ENCODE measurements at places on chromosomes 3 and 15.

DNA sequence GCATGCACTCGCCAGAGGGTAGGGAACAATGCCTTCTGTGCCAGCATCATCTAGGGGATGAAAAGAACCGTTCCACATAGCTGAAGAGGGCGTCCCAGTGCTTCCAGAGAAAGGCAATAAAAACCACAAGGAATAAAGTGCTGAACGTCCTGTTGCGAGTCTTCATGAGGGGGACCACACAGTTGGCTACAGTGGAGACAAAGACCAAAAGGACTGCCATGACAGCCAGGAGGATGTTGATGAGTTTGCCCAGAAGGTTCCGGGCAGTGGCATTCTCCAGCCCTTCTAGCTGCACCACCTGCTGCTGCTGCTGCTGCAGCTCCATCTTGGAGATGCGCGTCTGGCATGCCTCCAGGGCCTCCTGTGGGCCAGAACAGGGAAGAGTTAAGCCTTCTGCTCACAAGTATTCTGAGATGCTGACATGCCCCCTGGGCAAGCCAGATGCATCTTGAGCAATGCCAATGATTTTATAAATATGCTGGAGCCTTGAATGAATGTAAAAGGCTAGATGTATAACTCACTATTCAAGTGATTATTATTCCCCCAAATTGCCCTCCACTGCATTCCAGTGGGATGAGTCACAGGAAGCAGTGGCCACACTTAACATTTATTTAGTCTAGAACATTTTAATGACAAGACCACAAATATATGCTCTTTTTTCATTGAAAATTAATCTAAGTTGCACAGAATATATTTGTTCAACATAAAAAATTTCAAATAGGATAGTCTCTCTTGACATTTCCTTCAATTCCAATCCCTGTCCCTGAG lies 45.1 kb upstream of the PLXND1 start:
- no peak for DNase-seq

GRCh38 chr3:128590948-128591347 lies 59.7 kb downstream of the RPN1 start:
- no peak for DNase-seq

GRCh38 chr3:3209714-3210113 lies 30.2 kb upstream of the CRBN start:
- no peak for DNase-seq

GRCh38 chr3:10778492-10779292 lies 37.3 kb upstream of the SLC6A11 start:
- DNase-seq, result no peak

- no peak for DNase-seq
Measured at GRCh38 chr3:72299321-72299802, 514.4 kb upstream of the PROK2 start.

GRCh38 chr3:95815828-95816227 lies 998.6 kb upstream of the EPHA6 start:
- no peak for DNase-seq

- DNase-seq, result no peak
Measured at GRCh38 chr3:71031181-71031580, 552.3 kb downstream of the FOXP1 start.

- DNase-seq, result no peak
Measured at GRCh38 chr15:26867200-26868007, 542 bp downstream of the GABRA5 start.

DNA sequence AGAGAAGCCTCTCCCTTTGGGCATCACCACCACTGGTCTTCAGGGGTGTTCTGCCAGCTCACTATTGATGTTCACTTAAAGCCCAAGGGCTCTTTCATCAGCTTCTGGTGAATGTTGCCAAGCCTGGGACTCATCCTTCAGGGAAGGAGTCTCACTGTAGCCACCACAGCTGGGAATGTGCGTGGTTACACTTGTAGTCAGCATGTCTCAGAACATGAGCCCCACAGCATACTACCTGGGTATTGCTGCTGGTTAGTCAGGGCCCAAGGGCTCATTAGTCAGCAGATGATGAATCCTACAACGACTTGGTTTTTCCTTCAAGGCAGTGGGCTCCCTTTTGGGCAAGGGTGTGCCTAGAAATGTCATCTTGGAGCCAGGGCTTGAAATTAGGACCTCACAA lies 412.9 kb downstream of the VGLL3 start:
- DNase-seq, result no peak

DNA sequence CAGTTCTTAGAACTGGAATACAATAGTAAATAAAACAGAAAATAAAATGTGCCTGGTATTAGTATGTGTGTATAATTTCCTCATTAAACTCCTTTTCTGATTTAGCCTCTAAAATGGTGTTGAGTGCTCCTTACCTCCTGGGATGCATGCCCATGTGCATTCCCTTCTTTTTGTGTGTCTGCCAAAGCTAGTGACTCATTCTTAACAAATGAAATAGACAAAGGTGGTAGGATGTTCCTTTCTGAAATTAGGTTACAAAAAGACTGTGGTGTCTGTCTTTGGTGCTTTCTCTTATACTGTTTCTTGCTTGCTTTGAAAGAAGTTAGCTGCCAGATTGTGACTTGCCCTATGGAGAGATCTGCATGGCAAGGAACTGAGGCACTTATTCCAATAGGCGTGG lies 623.7 kb downstream of the GRM7 start:
- DNase-seq, result no peak

GRCh38 chr3:123841476-123842238 lies 42.5 kb downstream of the MYLK start:
- no peak for DNase-seq

DNA sequence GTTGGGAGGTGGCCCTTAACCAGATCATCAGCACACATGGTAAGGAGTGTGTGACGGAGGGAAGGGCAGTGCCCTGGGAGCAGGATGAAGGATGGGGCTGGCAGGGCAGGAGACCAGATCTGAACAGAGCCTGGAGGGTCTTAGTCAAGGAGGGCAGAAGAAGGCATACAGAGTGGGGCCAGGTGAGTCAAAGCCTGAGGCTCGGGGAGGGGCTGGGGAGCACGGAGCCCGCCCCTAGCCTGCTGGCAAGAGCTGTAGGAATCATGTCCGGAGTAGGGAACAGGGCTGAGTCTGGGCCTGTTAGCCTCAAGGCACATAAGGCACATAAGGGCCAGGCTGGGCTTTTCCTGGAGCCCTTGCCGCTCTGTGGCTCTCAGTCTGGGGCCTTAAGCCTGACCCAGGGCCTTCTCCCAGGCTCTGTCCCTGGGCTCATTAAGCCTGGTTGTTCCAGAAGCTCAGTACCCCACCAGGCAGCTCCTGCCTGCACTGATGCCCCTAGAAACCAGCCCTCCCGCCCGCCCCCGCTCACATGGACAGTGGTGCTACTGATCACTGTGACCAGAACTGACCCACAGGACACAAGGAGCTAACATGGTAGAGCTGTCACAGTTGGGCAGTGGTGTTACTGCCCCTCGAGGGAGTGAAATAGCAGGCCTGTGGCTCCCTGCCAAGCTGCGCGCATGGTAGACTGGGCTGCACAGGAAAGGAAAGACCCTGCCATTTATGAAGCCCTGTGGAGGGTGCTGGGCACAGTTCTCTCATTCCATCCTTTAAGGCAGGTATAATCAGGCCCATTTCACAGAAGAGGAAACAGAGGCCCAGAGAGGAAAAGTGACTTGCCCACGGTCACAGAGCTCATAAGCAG lies 14.6 kb downstream of the ISG20 start:
- no peak for DNase-seq

DNA sequence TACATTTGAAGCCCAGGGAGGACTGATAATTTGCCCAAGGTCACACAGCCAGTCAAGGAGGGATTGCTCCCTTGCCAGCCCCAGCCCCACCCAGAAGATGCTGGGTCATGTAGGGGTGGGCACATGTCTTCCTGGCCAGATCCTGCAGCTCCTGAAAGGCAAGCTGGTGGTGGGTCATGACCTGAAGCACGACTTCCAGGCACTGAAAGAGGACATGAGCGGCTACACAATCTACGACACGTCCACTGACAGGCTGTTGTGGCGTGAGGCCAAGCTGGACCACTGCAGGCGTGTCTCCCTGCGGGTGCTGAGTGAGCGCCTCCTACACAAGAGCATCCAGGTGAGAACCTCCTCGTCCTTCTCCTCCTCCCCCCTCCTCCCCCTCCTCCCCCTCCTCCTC lies 13.2 kb downstream of the ISG20 start:
- DNase-seq, result no peak

- no peak for DNase-seq
Measured at GRCh38 chr3:64150623-64151207, 74.6 kb downstream of the PRICKLE2 start.

DNA sequence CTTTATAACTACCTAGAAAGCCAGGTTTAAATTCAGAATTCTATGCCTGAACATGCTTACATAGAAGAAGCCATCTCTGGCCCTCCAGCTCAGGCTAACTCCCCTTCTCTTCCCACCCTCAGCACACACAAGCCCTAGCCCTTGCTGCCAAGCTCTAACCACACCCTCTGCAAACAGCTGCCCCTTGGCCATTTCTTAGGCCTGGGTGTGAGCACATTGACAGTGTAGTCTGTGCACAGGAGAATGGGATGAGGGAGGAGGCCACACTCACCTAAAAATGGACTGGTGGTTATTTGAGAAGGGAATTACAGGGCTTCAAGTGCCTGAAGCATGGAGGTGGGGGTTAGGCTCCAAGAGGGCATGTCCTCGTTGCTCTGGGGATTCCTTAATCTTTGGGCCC lies 42.3 kb upstream of the SLC25A36 start:
- DNase-seq, result no peak

- peak; percentile 92 for DNase-seq
Measured at GRCh38 chr3:15205934-15206661, at the start of gene CAPN7. Gene CAPN7 (plus strand): TSS chr3:15206246. CDS start chr3:15206496, 250 bp downstream.

DNA sequence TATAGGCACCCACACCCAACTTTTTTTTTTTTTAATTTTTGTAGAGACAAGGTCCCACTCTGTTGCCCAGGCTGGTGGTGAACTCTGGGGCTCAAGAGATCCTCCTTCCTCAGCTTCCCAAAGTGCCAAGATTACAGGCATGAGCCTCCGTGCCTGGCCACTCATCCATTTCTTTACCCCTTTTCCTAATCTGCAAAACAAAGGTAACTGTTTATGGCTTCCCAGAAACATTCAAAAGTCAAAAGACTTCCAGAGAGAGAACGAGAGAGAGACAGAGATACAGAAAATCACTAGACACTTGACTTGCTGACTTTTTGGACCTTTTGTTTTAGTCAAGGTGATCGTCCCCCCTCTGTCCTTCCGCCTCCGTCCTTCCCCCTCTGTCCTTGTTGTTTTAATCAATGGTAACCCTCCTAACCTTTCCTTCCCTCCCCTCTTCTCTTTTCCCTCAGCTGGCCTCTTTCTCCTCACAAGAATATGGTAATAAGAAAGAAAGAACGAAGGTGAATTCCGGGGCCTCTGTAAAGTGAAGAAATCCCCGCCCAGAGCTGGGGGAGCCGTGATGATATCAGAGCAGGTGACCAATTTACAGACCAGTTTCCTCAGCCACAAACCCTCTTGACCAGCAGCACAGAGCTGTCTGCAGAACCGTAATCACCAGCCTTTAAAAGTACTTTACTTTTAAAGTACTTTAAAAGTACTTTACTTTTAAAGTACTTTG lies 21.9 kb downstream of the KLHL6 start:
- DNase-seq, result no peak

- no peak for DNase-seq
Measured at GRCh38 chr3:72782521-72782920, 65.7 kb downstream of the SHQ1 start.

DNA sequence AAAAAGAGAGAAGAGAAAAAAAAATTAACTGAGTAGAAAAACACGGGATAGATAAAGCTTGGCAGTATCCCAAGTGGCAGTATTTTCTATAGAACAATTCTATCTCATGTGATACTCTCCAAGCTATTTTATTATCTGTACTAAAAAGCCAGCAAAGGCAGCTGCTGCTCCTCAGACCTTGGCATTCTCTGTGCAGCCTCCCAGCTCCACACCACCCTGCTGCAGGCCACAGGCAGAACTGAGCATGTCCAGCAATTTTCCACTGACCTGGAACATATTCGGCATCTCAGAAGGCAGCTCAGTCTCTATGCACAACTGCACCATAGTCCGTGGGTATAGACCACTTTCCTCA lies 1161.4 kb downstream of the IGSF11 start:
- DNase-seq, result no peak

DNA sequence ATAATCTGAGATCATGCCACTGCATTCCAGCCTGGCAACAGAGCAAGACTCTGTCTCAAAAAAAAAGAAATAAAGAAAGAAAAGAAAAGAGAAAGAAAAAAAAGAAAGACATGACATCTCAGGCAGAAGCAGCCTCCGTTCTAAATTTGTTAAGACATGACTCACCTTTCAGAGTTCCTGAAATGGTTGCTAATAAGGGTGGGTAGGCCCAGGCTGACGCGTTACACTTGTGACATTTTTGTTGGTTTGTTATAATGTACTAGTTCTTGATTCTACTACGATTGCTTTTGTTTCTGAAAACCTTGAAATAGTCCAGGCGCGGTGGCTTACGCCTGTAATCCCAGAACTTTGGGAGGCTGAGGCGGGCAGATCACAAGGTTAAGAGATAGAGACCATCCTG lies 21.0 kb downstream of the SLC25A20 start:
- no peak for DNase-seq

DNA sequence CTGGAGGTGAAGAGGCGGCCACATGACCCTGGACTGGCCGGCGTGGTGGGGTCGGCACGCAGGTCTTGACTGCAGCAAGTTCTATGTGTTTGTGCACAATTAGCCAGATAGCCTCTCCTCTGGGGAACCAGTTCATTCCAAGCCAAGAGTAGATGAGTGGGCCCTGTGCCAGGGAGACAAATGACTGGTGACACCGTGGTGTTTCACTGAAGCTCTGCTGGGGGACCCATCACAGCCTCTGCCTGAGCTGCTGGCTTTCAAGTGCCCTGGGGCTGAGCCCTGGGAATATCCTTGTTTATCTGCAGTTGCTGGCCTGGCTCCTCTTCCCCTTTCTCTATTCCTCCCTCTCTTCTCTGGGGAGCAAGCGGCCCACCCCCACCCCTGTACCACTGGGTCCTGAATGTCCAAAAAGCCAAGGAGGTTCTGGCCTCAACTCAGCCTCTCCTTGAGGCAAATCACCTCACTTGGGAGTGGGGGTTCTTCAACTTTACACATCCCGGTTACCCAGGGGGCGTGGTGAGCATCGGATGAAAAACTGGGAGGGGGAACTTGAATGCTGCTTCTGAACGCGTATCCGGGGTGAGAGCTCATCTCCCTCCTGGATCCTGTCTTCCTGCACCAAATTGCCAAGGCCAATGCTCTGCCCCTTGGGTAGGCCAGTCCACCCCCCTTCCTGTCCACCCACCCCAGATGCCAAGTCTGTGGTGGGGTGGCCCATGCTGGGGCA lies 199.6 kb upstream of the LYSMD4 start:
- no peak for DNase-seq

DNA sequence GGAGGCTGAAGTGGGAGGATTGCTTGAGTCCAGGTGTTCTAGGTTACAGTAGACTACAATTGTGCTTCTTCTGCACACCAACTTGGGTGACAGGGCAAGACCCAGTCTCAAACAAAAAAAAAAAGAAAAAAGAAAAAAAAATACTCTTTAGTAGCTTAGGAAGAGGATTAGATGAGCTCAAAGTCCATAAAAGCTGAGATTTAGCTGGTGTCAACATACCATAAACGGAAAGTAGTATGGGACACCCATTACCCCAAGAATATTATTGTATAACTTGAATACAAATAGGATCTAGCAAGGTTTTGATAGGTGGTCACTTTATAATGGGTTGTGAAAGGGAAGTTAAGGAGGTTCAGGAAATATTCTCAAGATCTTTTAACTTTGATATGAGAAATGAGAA lies 38.0 kb upstream of the ULK4 start:
- no peak for DNase-seq

GRCh38 chr15:62561059-62561519 lies 396.0 kb upstream of the C2CD4B start:
- DNase-seq, result no peak

- DNase-seq, result no peak
Measured at GRCh38 chr3:46091741-46092701, 64.7 kb upstream of the XCR1 start.

- DNase-seq, result no peak
Measured at GRCh38 chr15:90351479-90352106, 491 bp upstream of the ZNF774 start.

GRCh38 chr3:176274161-176274560 lies 923.1 kb downstream of the TBL1XR1 start:
- no peak for DNase-seq

Data from T-helper 2 cell (primary cell).